ENCODE measurements at places on chromosomes 3 and 15.
A peak's percentile ranks its signal among the peaks of the same experiment; 100 is the strongest.

GRCh38 chr3:86168512-86168911 lies 822.4 kb downstream of the VGLL3 start:
- no peak for DNase-seq

DNA sequence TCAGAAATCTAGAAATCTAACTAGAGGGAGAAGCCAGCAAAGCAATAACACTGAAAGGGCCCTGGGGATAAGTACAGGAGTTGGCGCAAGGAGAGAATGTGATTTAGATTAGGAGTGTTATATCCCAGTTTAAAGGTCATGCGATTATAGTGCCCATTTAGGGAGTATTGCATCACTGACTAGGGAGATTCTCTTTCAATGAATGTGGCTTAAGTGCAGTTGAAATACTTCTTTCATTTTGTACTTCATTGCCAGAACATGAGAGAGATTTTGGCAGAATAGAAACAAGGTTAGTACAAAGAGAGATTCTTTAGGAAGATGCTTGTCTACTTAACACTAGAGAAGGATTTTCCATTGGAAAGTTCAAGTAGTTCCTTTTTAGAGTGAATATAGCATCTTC lies 13.9 kb downstream of the ROBO2 start:
- no peak for DNase-seq

DNA sequence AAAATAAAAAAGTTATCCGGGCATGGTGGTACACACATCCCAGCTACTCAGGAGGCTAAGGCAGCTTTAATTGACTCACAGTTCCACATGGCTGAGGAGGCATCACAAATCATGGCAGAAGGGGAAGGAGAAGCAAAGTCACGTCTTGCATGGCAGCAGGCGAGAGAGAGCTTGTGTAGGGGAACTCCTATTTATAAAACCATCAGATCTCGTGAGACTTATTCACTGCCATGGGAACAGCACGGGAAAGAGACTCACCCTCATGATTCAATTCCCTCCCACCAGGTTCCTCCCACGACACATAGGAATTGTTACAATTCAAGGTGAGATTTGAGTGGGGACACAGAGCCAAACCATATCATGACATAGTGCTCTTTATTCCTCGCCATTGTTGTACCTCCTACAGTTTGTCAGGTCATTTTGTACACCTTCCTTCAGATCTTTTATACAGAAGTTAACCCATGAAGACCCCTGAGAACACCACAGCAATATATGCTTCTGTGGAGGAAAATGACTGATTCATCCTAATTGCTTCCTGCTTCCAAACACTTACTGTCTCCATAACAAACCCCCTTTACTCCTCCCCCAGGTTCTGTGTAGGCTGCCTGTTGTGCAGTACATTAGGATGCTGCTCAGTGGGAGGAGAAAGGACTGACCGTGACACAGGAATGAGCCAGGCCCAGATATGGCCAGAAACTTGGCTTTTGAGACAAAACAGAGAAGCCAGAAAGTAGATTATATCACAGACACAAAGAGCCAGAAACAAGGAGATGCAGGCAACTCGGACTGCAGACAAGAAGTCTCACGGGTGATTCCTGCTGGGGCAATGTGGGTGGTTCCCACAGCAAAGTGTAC lies 67.9 kb upstream of the HEG1 start:
- DNase-seq = peak; percentile 53

DNA sequence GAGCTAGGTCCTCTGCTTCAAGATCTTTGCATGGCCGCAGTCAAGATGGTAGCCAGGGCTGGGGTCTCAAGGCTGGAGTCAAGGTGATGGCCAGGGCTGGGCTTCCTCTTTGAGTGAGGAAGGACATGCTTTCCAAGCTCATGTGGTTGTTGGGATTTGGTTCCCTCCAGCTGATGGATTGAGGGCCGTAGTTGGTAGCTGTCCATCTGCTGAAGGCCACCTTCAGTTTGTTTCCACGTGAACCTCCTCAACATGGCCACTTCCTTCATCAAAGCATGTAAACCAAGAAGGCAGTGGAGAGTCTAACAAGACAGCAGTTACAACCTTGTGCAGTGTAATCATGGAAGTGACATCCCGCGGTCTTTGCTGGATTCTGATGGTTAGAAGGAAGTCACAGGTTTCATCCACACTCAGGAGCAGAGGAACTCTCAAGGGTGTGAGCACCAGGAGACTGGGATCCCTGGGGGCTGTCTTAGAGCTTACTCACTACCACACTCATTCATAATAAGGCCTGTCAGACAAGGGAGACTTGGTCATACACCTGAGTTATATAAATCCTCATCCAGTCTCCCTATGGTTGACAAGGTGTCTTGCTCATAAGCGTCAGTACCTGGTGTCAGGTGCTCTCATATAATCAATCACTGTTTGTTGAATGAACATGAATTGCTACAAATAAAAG lies 42.1 kb downstream of the ABHD5 start:
- DNase-seq = no peak

DNA sequence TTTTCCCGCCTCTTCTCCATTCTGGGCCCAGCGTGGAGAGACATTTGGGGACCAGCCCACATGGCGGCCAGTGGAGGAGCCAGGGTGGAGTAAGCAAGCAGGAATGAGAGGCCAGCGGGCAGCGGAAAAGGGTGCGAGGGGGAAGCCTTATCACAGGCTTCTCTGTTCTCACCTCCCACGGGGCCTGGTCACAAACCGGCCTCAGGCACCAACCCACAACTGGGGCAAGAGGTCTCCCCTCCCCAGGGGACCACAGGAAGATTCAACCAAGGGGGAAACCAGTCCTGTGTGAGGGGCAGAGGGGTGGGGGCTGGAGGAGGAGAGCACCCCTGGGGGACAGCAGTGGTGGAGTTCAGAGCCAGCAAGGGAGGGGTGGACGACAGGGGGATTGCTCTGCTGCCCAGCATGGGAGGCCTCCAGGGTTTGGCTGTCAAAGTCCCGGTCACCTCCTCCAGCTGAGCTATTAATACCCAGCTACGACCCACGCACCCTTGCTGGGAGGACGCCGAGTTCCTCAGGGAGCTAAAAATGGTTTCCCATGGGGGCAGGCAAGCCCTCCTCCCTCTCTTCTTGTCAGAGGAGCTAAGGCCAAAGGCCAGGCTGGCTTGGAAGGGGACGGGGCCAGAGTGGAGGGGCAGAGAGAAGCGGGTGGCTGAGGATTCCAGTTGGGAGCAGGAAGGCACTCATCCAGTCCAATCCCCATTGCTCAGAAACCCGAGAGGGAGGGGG lies 23.8 kb upstream of the RPL29 start:
- no peak for DNase-seq

DNA sequence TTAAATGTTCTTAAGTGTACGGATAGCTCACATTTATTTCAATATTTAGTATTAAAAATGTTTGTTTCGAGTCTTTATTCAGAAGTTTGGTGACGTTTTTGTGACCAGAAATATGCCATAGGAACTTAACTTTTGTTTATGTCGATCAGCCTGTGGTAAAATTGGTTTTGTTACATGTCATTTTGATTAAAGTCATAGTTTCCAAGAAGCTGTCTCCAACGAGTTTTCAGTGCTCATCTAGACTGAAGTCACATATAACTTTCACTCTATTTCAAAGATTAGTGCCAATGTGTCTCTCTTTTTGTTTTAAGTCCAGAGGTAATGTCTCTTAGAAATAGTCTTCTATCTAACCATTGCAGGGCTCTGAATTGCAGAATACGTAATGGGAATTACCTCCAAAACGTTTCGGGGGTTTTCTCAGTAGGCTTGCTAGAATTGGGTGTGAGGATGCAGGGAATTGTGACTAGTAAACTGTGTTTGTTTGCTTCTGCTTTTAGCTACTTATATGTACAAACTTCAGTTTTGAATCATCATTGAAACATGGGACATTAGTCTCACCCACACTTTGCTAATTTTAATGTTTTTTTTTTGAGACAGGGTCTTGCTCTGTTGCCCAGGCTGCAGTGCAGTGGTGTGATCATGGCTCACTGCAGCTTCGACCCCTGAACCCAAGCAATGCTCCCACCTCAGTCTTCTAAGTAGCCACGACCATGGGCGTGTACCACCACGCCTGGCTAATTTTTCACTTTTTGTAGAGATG lies 3.0 kb downstream of the BUB1B start:
- DNase-seq = no peak
